ENCODE measurements at places on chromosomes 2 and 18.

DNA sequence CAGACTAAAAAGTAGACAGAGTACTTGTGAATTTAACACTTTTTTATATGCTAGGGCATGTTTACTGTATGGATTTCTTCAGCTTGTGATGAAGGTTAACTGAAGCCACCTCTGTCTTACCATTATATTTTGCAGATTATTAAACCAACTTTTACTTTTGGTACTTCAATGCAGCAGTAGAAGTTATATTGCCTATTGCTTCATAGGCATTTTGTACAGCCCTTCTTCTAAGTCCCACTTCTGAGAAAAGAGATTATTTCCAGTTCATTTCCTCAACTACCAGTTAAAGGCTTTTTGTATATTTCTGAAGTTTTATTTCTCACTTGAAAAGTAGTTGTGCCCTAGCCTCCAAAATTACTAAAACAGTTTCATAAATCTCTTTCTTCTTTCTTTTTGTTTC is 256.4 kb upstream of the FBXO11 start:
- DNase-seq = no peak

DNA sequence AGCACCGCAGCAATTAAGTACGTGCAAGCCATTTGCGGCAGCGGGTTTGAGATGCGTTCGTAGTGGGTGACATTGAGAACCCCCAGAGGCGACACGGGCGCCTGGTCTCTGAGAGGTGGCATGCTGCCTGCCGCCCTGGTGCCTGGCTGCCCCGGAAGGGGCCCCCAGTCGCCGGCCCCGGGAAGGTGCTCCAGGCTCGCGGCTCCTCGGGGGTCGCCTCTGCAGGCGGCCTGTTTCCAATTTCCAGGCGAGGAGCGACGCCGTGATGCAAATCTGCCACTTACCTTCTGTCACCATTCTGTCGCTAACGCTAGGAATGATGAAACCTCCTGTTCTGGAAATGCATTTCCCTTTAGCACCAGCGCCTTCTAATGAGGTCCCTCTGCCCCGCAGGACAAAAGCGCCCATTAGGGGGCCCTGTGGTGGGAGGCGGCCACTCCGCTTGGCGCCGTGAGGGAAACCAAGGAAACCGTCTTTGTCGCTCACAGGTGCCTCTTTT is 13.0 kb downstream of the KIF5C start:
- DNase-seq = no peak

DNA sequence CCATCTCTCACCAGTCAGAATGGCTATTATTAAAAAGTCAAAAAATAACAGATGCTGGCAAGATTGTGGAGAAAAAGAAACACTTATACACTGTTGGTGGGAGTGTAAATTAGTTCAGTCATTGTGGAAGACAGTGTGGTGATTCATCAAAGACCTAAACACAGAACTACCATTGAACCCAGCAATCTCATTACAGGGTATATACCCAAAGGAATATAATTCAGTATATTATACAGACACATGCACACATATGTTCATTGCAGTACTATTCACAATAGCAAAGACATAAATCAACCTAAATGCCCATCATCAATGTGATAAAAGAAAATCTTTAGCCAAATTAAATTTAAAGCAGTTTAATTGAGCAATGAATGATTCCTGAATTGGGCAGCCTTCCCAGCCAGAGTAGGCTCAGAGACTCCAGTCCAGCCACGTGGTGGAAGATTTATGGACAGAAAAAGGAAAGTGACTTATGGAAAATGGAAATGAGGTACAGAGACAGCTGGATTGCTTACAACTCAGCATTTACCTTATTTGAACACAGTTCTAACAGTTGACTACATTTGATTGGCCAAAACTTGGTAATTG is 377.1 kb upstream of the SLC39A10 start:
- DNase-seq = no peak

DNA sequence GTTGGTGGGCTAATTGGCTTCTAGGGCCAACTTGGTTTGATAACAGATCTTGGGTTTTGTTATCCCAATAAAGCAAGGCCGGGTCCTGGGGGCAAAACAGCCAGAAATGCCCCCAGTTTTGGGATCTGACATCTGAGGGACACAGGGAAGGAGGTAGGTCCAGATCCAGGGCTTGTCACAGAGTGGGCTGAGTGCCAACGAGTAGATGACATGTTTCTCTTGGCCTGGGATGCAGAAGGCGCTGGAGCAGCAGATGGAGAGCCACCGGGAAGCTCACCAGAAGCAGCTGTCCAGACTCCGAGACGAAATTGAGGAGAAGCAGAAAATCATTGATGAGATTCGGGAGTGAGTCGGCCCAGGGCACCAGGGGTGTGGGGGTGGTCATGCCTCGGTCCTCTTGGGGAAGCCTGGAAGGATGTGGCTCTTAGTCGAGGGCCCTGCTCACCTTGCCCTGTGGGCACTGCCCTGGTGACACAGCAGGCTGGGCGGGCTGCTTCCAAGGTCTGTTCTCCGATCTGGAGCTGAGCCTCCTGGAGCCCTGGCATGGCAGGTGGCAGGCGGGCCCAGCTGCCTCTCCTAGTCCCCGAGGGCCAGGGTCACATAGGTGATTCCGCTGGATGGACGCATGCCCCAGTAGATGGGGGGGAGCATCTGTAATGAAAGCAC is 40.2 kb upstream of the LYPD6B start:
- no peak for DNase-seq

DNA sequence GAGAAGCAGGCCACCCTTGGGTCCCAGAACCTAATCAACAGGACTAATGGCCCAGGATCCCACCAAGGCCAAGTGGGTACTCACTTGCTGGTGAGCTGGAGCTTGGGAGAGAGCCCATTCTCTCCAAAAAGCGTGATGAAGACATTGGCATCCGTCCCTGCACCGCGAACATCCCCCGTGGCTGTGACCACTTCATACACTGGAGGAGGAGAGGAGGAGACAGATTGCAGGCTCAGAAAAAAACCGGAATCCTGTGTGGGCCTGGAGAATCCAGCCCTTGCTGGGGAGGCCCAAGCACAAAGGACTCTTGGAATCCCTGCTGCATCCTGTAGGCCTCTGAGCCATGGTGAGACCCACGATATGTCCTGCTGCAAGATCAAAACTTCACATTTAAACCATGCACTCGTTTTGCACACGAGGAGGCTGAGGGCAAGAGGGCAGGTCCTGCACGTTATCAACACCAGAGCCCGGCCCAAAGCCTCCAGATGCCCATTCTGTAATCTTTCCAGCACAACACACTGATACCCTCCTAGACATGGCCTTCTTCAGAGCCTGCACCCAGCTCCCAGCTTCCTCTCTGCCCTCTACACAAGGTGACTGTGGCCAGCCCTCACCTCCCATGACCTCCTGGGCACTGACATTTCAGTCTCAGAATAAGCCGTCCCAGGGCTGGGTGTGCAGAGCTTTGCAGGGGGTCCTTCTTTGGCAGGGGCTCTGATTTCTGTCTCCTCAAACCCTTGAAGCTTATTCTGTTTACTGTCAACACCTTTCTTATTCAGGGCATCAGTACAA is 7.8 kb downstream of the LOXHD1 start:
- no peak for DNase-seq

GRCh38 chr2:230871361-230872150 is 6.8 kb downstream of the ITM2C start:
- DNase-seq = no peak

DNA sequence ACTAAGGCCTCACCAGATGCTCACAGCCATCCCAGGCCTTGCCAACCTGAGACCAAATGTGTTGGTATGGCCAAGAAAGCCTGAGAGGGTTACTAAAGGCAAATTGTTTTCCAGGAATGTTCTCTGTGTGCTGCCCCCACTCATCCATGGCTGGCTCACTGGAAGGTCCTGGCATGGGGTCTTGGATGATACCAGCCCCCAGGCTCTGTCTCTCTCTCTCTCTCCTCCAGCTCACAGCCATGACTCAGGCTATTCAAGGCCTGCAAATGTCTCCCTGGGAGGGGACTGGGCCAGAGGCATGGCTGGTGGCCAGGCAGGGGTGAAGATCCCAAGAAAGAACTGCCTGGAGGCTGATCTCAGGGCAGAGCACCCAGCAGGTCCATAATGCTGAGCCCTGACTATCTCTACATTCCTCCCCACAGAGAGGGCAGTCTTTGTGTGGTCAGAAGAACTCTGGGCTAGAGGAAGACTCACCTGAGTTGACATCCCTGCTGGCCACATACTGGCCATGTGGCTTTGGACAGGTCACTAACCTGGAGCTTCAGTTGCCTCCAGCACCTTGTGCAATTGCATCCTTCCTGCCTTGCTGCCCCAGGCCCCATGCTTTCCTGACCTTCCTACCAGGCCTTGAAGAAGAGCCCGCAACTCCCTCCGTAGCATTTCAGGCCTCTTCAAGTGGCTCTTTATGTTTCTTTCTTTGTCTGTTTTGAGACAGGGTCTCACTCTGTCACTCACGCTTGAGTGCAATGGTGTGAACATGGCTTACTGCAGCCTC is 150.4 kb downstream of the ZFP36L2 start:
- no peak for DNase-seq

GRCh38 chr18:31631526-31631925 is 39.8 kb downstream of the TTR start:
- DNase-seq = no peak

DNA sequence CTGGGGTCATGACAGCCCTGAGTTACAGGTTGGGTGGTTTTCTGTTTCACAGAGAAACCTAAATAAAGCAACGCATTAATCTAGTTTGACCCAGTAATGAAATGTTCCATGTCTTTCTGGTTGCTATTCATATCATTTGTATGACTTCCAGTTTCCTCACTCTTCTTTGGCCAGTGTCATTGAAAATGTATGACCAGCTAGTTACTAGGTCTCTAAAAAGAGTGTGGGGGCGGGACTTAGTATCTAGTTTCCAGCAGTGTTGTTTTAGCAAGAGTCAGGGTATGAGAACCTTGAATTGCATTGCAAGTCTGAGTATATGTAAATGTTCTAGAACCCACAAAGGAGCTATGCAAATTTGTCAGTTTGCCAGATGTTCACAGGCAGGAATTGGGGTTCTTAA is 47.7 kb downstream of the SLC9A2 start:
- no peak for DNase-seq

GRCh38 chr2:75476761-75477160 is 84.0 kb downstream of the EVA1A start:
- no peak for DNase-seq

GRCh38 chr2:237532160-237532559 is 34.2 kb upstream of the PRLH start:
- DNase-seq = no peak

DNA sequence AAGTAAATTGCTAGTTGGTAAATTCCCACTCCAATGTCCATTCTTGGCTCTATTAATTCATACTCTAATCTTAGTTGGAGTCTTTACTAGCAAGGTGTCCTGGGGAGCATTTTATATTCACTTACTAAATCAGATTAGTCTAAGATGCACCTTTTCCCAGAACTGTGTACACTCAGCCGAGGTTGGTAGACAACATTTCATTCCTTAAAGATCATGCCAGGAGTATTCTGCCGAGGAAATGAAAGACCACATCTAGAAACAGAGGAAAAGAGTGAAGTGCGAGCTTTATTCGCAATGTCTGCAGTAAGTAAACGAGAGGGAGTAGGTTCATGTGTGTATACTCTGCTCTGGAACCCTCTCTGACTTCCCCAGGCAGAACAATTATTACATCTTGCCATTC is 14.6 kb upstream of the KYNU start:
- no peak for DNase-seq

DNA sequence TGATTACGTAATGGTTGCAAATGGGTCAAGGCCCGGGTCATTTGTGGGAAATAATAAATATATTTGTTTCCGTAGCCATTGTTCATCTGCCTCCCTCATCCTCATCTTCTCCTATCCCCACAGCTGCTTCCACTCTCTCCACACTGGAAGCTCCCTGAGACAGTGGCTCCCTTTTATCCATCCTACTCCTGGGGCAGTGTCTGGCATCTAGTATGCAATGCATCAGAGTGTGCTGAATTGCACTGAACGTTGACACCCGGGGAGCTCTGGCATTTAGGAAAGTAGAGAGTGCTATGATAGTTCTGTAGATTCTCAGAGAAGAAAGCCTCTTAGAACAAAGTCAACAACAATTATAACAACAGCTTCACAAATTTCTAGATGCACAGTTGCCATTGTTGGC is 45.5 kb upstream of the NAB1 start:
- DNase-seq = no peak

DNA sequence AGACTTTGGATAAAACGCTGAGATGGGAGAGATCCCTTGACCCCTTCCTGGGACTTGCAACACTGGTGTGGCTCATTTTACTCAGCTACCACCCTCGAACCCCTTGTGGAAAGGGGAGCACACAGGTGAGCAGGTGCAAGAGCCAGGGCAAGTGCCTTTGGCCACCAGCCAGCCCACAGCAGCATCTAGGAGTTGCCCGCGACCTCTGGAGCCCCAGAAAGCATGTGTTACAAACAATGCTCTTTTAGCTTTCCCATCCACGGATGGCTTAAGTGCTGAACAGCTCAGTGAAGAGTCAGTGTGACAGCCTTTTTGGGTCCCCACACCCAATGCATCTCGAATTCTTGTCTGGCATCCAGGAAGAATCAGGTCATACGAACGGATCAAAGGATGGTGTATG is 197.8 kb downstream of the MEMO1 start:
- DNase-seq = no peak

GRCh38 chr2:59449274-59449673 is 1104.2 kb downstream of the BCL11A start:
- no peak for DNase-seq

- no peak for DNase-seq
These were observed 969 bp upstream of the ALKAL2 start for GRCh38 chr2:288758-289361.

- peak; percentile 3 for DNase-seq
These were observed 48.7 kb upstream of the NBEAL1 start for GRCh38 chr2:202965810-202966460.

- DNase-seq = no peak
These were observed 58.7 kb upstream of the ZNF397 start for GRCh38 chr18:35182151-35182550.

DNA sequence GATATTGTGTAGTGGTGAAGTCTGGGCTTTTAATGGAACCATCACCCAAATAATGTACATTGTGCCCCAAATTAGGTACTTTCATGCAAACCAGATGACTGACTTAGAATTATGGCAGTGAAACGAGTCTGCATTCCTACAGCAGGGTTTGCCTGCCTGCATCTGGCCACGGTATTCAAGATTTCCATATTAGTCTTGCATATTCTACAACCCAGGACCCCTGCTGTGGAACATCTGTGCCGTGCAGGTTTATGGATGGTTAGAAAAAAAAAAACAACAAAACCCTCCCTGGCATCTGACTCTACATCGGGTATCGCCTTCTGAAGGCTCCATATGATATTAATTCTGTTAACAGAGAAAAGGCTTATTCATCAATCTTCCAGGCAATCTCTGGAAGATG is 394.8 kb downstream of the DCDC2C start:
- no peak for DNase-seq

- DNase-seq = no peak
These were observed 37.3 kb downstream of the CYRIA start for GRCh38 chr2:16628314-16628713.

All from stimulated activated CD4-positive, alpha-beta T cell treated with anti-CD3 and anti-CD28 coated beads, Interleukin-2, amount 100 ng/mL, for 48 hours (primary cell).